ENCODE measurements at places on chromosomes 2 and 18.

- DNase-seq = no peak
Measured at GRCh38 chr2:105413206-105413605, 14.4 kb upstream of the FHL2 start.

DNA sequence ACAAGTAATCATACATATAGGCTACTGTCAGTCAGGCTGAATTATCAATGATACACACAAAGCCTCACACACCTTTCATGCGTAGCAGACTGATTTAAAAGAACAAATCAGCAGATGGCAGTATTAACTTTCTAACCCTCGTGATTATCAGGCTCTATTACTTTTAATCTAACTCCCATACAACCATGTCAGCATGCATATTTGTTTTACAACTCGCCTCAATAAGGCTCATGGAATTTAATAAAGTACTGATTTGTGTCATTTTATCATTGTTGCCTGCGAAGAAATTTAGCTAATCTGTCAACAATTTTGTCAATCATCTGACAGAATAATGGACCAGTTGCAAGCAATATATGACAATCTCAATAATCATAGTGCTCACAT, 82.8 kb downstream of the SLC25A12 start:
- DNase-seq = no peak

DNA sequence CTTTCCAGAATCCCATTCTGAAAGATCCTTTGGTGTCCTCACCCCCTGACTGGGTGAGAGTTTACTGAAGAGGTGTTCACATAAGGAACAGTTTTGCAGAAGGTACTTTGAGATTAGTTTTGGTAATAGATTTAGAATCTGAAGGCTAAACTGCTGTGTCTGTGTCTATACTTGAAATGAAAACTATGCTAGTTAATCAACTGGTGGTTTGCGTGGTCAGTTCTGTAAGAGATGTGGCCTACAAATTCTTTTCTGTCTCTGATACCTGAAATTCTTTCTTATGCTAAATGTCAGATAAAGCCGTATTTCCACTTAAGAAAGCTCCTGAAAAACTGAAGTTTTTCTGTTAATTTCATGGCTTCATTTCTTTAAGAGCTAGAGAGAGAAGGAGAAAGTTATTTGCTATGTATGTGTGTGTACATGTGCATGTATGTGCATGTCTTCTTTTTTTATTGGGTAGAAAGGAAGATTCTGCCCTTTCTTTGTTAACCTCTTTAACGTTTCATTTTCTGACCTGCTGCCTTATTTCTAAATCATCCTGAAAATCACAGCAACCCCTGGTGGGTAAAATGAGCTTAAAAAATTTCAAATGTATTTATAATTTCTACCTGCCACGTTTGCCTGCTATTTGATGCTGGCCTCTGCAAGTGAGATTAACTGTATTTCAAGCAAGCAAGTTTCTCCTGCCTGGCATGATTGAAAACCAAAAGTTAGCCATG, 552.0 kb upstream of the NRP2 start:
- DNase-seq = no peak

DNA sequence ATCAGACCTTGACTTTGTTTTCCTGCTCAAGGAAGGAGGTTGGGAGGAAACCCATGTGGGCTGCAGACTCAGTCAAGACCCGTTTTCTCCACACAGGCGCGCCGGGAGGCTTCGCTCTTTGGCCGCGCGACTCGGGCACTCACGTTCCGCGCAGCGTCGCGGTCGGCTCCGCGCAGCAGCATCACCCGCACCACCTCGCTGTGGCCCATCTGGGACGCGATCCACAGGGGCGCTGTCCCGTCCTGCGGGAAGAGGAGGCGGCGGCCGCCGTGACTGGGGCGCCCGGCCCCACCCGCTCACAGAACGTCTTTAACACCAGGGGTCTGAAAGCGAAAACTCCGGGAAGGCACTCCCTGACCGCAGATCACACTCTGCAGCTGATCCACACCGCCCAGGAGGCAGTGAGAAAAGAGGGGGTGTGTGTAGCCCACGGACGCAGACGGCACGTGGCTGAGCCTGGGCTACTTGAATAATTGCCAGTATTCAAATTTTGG, 33.1 kb upstream of the NPC1 start:
- no peak for DNase-seq
